Large intestine (tissue), 12 donors: ENCODE measurements at places on chromosomes 6 and 20.

DNA sequence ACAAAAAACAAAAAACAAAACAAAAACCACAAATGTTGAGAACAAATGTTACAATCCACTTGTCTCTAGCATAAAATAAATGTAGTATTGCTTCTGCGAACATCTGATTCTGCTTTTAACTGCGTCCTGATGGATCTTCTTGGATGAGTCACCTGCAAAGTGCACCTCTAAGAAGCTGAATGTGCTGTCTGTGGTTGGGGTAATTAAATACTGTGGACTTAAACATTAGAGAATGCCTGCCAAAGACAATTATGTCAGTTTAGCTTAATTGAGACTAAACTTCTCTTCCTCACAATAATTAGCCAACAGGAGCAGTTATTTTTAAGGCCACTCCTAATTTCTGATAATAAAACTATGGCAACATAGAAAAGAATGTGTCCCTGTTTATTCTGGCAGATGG lies 253.4 kb downstream of the PHACTR1 start:
- no peak for DNase-seq

GRCh38 chr6:125232466-125232865 lies 69.3 kb downstream of the HDDC2 start:
- no peak for DNase-seq

DNA sequence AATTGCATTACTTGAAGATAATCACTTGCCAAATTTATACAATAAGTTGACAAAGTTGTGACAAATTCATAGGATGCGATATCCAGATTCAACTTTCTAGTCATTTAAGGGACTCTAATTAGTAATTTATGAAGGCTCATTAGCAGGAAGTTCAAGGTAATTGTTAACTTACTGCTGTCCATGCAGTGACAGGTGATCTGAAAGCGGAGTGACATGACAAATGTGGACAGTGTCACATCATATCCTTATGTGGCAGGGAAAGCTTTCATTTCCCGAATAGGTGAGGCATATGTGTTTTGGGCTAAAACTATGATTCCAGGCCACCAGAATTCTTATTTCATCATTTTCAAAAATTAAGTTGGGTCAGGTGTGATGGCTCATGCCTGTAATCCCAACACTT lies 115.9 kb upstream of the BMP2 start:
- DNase-seq = no peak

GRCh38 chr20:39302312-39302711 lies 340.2 kb downstream of the DHX35 start:
- DNase-seq = no peak

DNA sequence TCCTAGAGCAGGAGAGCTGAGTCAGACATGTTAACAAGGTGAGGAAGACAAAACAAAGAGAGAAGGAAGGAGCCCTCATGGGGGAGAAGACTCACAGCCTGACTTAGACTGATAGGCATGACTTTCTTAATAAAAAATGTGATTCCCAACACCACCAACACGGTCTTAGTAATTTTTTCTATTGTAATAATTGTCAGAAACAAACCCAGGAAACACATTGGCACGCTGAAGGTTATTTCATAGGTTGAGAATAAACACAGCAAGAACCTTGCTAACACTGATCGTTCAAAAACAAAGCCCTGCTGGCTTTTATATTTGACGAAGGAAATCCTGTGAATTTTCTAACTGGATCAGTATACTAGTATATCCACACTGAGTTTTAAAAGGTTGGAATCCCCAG lies 286.8 kb downstream of the HACE1 start:
- DNase-seq = no peak

- DNase-seq = peak; percentile 27
Observed at GRCh38 chr6:116277124-116277523, 2.6 kb downstream of the TSPYL1 start.

DNA sequence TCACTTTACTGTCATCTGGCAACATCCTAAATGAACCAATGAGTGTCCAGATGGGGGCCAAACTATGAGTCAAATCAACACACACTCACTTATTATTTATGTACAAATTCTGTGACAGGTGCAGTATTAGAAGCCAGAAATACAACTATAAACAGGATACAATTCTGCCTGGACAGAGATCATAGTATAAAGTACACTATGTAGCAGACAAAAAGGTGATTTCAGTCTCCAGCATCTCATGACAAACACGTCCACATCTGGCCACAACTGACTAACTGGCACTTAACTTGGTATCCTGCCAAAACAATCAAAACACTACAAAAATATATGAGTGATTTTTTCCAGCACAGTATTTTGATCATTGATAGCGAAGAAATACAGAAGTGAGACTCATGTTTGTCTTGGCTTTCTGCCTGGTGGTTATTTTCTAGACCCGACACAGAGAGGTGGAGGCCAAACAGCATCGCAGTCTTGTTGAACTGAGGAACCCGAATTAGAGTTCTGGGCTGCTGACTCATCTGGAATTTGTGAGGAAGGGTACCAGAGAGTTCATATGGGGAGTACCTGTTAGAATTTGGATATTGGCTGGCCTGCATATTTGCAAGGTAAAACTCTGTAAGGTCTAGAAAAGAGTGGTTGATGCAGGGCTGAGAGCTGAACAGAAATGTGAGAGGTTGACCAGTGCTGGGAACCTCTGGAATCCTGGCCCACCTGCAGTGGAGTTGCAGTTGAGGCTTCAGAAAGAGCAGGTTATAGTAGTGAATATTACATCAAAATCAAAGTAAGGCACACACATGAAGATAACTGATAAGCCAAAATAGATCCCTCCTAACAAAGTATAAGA lies 475.2 kb downstream of the PTPRT start:
- DNase-seq = no peak

GRCh38 chr6:63805808-63806572 lies 170.4 kb downstream of the PHF3 start:
- DNase-seq = peak; percentile 58

DNA sequence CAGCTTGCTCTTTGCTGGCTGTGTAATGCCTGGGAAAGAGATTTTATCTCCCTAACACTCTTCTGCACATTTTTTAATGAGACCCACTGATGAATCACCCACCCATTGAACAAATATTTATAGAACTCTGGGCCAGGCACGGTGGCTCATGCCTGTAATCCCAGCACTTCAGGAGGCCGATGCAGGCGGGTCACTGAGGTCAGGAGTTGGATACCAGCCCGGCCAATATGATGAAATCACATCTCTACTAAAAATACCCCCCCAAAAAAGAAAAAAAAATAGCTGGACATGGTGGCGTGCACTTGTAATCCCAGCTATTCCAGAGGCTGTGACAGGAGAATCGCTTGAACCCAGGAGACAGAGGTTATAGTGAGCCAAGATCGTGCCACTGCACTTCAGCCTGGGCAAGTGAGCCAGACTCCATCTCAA lies 82.1 kb upstream of the SIRPA start:
- no peak for DNase-seq

- peak; percentile 64 for DNase-seq
Observed at GRCh38 chr20:38073307-38074071, 39.9 kb downstream of the RPRD1B start.

DNA sequence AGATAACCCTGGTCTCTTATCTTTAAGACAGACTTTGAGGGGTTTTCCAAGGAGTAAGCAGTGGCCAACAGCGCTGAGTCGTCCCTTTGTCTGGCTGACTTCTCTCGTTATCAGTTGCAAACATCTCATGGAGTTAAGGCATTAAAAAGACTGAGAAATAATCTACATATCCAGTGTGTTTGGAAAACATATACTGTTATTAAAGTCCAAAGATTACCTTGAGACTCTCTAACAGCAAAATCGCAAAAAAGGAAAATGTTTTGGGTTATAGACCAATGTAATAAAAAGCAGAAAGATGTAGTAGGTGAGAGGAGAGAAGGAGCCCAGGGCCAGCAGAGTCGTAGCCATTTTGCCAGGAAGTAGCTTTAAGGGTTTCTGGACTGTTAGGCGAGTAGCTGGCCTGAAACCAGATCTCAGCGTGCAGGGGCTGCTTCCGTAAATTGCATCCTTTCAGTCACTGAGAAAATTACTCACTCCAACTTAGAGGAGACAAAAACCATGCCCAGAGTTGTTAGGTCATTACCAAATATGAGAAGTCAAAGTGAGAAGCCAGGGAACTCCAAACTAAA lies 24.6 kb downstream of the MYLK4 start:
- peak; percentile 31 for DNase-seq

GRCh38 chr6:98925831-98926230 lies 21.9 kb downstream of the FBXL4 start:
- no peak for DNase-seq

GRCh38 chr20:33796263-33796906 lies 14.8 kb upstream of the CHMP4B start:
- DNase-seq = peak; percentile 71

DNA sequence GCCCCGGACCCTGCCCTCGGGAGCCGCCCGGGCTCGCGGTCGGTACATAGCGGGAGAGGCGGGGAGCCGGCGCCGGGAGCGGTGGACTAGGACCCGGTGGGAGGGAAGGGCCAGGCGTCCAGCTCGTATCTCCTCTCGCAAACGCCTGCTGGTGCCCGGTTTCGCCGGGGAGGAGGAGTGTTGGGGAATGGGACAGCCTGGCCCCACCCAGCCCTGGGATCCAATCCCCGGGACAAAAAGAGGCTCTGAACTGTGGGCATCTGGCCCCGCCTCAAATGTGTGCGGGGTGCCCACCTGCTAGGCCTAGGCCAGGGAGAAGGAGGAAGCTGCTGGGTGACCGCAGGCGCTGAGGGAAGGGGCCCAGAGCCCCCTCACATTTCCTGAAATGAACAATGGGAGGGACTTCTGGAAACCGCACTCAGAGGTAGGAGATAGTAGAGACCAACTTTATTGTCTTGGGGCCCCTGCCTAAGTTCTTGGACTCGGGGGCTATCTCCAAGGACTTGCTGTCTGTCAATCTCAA lies at the start of gene KCNK17:
Gene KCNK17, minus strand, starts transcription at position 147 of the 523 bp plus-strand sequence. Its CDS starts 99 bp downstream, at position 48.
- no peak for DNase-seq

DNA sequence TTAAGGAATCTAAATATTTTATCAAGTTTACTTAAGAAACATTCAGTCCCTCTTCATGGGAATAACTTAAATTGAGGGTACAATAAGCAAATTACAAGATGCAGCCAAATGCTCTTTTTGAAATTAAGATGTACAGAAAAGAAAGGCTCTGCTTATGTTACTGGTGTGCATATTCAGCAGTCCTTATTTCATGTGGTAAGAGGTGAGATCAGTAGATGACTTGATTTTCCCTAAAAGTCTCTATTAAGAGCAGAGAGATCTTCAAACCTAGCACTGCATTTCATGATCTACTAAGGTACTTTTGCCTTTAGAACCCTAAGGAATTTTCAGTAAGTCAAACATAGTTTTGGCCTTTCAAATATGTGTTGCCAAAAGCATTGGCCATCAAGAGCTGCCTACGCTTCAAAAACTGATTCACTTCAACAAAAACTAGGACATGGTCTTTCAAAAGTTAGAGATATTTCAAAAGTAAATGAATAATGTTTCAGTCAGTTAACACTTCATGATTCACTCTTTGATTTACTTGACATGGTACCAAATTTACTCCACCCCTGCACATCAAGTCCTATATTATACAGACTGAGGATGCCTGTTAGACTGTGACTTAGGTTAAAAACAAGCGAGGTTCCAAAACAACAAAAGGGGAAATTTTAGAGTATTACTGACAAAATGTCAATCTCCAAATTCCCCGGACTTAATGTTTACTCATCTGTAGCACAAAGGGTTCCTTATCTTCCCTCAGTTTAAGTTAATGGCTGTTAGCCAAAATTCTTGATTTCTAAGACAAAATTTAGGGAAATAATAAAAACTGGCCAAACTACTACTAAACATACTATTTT lies 19.2 kb downstream of the C6orf62 start:
- no peak for DNase-seq

DNA sequence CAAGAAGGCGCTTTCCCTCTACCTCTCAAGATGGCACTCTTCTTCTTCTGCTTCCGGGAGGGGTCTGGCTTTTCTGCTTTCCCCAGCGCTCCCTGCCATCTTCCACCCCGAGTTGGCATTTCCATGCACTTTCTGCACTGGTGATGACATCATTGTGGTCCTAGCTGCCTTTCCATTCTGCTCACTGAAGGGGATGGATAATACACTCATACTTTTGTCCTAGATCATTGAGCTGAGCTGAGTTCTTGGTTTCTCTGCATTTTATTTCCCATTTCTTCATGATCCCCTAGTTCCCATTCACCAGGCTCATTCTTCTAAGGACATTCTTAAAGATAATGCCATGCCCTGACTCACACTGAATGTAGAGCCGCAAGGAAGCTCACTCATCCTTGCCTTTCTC lies 96.7 kb downstream of the EDN1 start:
- no peak for DNase-seq

DNA sequence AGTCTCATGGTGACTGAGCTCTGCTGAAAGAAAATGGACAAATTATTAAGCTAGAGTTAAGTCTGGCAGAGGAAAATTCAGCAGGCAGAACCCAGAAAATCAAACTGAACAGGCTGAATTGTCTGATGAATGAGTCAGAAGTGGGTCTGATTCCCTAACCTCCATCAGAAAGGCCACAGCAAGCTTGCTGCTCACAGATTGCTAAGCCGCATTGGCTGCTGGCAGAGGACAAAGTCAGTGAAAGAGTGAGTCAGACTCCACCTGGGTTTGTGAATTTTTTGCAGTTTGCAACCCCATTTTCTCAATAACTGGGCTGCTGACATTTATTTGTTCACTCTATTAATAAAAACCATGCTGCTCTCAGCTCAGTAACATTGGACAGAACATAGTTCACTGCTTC lies 191.3 kb downstream of the EPM2A start:
- DNase-seq = no peak

GRCh38 chr20:23753589-23753988 lies 2.9 kb upstream of the CST1 start:
- no peak for DNase-seq

DNA sequence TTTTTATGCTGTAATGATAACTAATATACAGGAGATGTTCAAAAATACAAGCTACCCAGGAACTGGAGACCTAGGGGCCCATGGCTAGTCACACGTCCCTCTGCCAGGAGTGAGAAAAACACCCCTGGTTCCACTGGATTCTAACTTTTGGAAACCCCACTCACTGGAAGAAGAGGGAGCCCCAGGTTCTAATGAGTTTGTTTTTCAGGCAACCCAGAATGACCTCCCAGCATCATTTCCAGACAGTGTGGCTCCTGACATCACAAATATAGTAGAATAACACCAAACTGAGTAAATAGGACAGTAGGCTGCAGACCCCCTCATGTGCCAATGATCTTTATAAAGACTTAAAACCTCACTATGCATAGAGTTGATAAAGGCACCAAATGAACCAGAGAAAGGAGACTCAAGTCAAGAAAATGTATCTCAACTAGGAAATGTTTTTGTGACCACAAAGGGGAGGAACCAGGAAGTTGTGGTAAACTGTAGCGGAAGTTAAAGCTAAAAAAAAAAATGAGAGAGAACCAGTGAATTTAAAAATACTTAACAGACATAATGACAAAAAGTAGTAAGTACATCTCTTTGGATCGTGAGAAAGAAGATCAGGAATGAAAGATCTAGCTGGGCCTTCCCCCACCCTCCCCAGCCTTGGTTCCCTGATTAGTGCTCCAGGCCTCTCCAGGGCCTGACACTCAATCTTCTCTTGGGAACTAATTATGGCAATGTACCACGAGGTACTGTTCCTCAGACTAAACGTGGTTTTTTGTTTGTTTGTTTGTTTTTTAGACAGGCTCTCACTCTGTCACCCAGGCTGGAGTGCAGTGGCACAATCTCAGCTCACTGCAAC lies 19.8 kb downstream of the HLA-E start:
- DNase-seq = no peak
